ENCODE measurements at places on chromosomes 5 and 9.

- no peak for DNase-seq
Observed at GRCh38 chr5:163756170-163756569, 250.8 kb downstream of the MAT2B start.

- DNase-seq = no peak
Observed at GRCh38 chr5:157903117-157903450, 44.1 kb upstream of the CLINT1 start.

GRCh38 chr9:35029852-35030251, 40.3 kb downstream of the DNAJB5 start:
- no peak for DNase-seq

DNA sequence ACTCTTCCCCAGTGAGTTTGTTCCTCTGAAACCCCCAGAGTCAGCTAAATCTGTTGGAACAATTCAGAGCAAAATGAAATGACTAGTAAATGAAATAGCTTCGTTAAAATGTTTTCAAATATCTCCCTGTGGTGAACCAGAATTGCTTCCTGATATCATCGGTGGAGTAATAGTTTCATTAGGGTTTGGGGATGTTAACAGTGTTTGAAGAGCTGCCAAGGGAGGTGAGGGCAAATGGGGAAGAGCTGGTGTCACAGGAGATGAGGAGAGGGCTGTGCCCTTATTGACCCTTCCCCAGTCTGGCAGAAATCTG, 4.3 kb upstream of the C7 start:
- no peak for DNase-seq

DNA sequence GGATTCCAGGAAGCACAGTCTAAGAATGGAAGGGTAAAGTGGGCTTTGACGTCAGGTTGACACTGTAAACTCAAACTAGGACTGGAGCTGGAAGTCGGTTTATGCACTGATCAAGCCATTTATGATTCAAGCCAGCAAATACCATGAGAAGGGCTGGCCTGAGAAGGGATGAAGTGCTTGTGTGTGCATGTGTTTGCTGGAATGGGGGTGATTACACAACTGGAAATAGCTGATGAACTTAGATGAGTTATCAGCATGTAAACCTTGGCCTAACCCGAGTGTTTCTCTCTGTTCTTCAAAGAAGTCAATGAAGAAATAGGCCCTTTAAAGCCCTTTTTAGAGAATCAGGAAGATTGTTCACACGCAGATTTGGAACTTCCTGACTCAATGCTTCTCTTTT, 287.6 kb downstream of the RFX3 start:
- no peak for DNase-seq

GRCh38 chr9:18472841-18473251, 1.1 kb upstream of the ADAMTSL1 start:
- no peak for DNase-seq
